ENCODE measurements at places on chromosomes 2 and 18.

GRCh38 chr2:10721396-10722251, at the start of gene ATP6V1C2:
ATP6V1C2 (plus strand) TSS chr2:10721630; CDS start chr2:10722850, 1,220 bp downstream.
- no peak for DNase-seq

DNA sequence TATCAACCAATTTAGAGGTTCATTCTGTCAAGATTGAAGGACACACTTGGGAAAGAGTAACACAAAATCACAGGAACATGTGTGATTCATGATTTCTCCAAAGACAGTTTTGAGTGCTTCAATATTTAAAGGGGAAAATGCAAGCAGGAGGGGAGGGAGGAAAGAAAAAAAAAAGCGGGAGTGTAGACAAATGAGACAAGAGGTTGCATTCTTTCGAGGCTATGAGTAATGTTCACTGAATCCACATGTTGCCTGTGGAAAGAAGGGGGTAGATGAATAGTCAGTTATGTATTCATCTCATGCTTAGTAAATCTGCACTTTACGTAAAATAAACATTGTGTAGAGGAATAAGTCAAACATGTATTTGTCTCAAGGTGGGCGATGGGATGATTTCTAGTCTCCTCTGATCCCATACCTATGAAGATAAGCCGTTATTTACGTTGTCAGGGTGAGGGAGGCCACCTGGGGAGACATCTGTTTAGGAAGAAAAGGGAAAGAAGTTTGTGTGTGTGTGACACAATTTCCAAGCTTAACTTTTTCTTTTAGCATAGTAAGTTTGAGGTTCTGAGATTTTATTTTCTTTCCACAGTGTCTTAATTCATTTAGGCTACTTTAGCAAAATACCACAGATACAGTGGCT, 211.0 kb upstream of the ZC3H15 start:
- no peak for DNase-seq

DNA sequence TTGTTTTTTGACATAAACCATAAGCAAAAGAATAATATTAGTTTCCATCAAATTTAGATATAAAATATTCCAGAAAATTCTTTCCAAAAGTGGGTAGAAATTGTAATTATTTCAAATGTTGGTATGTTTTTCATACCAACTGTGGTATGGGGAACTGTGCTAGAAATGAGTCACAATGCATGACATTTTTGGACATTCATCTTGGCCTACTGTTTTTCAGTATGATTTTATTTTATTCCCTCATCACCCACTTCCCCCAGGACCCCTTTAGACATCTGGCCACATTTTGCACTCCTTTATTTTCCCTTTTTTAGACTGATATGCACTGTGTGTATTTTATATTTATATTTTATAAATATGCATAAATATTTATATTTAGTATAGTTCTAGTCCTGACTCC, 97.1 kb downstream of the DPP4 start:
- DNase-seq: no peak

- no peak for DNase-seq
Measured at GRCh38 chr18:49531678-49532153, 30.1 kb upstream of the LIPG start.

DNA sequence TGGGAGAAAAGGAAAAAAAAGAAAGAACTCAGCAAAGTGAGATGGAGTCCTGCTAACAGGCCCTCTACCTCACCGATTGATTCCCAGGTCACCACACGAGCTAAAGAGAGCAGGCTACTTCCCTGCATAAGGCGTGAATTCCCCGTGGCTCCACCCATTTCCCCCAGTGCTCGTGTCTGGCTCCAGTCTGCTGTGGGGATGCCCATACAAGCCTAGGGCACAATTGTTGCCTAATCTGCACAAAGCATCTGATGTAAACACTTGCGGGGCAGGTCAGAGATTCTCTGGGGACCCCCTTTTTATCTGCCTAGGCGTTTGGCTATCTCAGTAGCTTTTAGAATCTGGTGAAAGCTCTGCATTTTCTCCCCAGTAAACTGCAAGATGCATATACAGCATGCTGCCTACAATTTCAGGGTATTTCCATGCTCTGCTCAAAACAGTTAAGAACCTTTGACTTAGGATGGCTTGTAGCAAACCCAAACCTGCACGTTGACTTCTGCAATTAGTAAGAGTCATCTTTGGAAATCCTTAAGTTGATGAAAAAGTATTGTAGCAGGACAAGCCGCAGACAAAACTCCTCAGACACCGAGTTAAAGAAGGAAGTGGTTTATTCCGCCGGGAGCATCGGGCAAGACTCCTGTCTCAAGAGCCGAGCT, 34.8 kb downstream of the MYO3B start:
- no peak for DNase-seq

All from pons (tissue), 1 donor.